HepG2 (cell line): ENCODE measurements at places on chromosomes 7 and 10. TPM values are rescaled to one million over a fixed set of nuclear protein-coding genes. Genes with fewer than 3 reads are reported as not detected.

Gene RBP4
- total RNA-seq: 310 and 642 TPM in 2 replicates

Gene CFTR
- not detected in 2 replicates for total RNA-seq

Gene SUN3
- not detected in 2 replicates for total RNA-seq

Gene C7orf33
- total RNA-seq: not detected in 2 replicates

Gene ANK3
- total RNA-seq: not detected in 2 replicates

Gene CD36
- 3.4 and 4.8 TPM in 2 replicates for total RNA-seq

DNA sequence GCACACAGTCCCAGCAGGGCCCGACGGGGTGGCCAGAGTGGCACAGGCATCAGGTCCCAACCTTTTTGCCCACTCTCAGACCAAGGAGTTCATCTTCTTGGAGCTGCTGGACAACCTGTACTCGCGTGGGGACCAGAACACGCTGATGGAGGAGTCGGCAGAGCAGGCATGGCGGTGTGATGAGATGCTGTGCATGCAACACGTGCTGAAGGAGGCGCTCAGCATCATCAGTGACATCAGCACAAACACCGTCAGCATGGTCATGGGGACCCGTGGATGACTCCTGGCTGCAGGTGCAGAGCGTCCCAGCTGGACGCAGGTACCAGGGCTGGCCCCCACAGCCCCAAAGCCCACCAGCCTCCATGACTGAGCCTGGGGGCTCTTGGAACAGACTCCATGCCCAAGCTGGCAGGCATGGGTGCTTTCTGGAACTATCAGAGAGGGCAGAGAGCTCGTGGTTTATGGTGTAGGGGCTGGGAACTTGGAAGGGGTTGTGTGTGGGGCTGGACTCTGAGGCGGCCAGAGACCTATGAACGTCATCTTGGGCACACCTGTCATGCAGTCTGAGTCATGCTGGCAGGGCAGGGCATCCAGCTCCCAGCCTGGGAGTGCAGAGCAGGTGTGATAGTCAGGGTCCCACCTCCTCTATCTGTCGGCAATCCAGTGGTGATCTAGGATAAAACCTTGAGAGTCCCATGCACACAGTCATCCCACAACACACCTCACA lies 8.2 kb upstream of the MTPAP start:
- DNase-seq: no peak

- no peak for DNase-seq
Measured at GRCh38 chr7:137045573-137045972, 177.1 kb downstream of the CHRM2 start.

DNA sequence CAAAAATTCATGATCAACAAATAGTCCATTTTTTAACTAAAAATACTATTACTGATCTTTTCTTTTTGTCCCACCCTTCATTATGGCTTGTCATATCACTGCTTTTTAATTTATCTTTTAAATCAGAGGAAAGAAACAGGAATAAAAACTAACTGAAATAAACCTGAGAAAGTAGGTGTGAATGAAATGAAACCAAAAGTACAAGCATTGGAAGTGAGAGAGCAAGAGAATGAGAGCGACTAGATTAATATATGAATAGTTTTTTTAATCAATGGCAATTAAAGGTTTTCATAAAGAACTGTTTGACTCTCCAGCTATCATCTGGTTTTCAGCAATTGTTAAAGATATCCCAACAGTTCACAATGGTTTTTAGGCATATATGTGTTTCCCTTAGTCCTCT lies 137.8 kb downstream of the SPAG6 start:
- DNase-seq: no peak

GRCh38 chr7:80666376-80666775 lies 27.9 kb downstream of the CD36 start:
- DNase-seq: no peak

- no peak for DNase-seq
Measured at GRCh38 chr10:78327778-78328591, 294.3 kb downstream of the RPS24 start.

- no peak for DNase-seq
Measured at GRCh38 chr10:30436191-30436611, 2.2 kb downstream of the MAP3K8 start.
